NCI-H82 (cell line): ENCODE measurements at places on chromosomes 13 and 19.

DNA sequence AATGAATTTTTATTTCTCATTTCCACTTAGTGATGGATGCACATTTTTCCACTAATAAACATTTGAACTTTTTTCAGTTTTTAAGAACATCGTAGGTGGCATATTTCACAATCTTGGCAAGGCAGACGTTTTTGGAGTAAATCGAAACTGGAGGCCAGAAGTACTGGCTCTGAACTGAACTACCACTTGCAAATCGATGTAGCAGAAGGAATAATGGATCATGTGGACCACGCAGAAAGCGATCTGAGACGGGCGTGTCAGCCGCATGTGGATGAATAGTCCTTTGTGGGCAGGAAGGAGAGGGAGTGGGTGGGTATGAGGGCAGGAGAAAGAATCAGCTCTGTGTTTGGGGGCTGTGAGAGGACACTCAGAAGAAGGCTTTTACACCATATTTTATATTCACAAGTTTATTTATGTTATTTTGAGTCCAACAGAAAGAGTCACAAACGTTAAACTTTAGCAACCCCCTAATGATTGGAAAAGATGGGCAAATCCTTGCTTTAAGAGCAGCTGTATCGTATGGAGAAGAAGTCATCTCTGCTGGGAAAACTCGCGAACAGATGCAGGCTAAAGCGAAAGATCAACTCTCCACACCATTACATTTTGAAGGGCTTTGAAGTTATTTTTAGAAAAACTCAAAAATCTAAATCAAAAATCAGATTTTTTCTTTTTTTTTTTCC, 90.5 kb downstream of the COL4A2 start:
- DNase-seq = no peak

DNA sequence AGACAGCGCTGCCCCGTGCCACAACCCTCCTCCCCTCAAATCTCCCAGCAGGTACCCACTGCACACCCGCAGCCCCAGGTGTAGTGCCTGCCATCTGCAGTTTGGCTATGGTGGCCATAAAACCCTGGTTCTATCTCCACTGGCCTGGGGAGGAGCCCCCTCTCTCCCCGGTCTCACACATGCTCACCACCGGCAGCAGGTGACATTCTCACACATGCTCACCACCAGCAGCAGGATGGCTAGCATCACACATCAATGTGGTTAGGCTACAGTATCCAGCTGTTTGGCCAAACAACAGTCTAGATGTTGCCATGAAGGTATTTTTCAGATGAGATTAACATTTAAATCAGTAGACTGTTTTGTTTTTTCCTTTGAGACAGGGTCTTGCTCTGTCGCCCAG, 31.1 kb downstream of the ELL start:
- DNase-seq = no peak

DNA sequence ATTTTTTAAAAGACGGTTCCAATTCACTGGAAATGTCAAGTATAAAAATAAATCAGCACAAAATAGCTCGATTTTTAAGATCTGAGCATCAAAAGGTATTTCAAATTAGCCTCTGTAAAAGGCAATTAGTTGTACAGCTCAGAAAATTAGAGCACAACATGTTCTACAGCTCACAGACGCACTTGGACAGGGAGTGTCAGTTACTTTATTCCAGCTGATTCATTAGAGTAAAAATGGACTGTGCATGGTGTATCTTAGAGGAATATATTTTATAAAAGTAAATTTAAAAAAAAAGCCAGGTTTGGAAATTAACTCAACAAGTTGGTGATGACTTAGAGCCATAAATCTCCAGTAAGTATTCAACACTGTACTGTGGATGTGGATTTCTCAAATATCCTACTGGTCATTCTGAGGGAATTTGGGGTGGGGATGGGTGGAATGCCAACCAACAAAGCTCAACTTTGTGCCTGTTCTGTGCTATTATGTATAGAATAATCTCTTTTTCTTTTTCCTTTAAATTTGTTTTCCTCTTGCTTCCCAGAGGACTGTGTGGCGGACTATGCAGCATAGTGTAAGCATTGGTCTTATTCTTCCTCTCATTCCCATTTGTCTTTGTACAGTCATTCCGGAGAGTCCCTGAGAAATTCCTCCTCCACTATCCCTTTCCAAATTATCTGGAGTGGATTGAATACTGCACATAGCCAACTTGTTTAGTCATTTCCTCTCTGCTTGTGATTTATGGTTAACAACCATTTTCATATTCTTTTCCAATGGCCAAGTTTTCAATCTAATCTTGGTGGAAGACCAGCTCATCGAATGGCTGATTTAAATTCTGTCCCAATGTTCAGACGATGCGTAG, 169.3 kb downstream of the DCT start:
- no peak for DNase-seq

GRCh38 chr13:95880331-95880730, 172.9 kb downstream of the UGGT2 start:
- DNase-seq = no peak

DNA sequence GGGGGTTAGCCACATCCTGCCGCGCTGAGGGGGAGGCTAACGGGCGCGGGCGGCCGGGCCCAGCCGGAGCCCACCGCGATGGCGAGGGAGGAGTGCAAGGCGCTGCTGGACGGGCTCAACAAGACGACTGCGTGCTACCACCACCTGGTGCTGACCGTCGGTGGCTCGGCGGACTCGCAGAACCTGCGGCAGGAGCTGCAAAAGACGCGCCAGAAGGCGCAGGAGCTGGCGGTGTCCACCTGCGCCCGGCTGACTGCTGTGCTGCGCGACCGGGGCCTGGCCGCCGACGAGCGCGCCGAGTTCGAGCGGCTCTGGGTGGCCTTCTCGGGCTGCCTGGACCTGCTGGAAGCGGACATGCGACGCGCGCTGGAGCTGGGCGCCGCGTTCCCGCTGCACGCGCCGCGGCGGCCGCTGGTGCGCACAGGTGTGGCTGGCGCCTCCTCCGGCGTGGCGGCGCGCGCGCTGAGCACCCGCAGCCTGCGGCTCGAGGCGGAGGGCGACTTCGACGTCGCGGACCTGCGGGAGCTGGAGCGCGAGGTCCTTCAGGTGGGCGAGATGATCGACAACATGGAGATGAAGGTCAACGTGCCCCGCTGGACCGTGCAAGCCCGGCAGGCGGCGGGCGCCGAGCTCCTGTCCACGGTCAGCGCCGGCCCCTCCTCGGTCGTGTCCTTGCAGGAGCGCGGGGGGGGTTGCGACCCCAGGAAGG, 692 bp downstream of the RGS9BP start:
- DNase-seq = peak; percentile 54

DNA sequence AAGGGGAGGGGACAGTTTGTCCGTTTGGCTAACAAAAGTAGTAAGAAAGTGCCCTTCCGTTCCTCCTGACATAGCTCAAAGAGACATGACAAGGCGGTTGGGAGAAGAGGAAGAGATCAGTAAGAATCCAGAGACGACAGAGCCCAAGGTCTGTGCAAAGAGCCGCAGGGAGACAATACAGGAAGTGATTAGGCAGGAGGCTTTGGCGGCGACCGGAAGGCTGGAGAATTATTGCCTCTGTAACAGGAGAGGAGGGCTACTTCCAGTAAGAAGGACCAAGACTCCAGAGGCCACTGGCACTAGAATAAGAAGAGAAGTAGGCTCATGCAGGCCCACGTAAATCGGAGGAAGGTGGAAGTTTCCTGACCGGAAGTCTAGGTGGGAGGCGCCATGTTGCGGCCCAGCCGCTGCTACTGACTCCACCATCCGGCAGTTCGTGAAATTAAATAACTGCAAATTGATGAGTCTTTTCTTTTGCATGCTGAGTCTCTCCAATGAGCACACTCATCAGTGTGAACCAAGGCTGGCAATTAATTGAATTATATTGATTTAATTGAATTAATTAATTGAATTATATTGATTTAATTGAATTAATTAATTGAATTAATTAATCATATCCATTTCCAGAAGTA, 9.9 kb downstream of the RFX2 start:
- DNase-seq = no peak

- no peak for DNase-seq
These were observed 954.1 kb downstream of the UQCRFS1 start for GRCh38 chr19:28258829-28259228.

- no peak for DNase-seq
These were observed 10.8 kb downstream of the GPR183 start for GRCh38 chr13:99296398-99296797.

- DNase-seq = no peak
These were observed 76.9 kb downstream of the GADD45B start for GRCh38 chr19:2552859-2553258.

DNA sequence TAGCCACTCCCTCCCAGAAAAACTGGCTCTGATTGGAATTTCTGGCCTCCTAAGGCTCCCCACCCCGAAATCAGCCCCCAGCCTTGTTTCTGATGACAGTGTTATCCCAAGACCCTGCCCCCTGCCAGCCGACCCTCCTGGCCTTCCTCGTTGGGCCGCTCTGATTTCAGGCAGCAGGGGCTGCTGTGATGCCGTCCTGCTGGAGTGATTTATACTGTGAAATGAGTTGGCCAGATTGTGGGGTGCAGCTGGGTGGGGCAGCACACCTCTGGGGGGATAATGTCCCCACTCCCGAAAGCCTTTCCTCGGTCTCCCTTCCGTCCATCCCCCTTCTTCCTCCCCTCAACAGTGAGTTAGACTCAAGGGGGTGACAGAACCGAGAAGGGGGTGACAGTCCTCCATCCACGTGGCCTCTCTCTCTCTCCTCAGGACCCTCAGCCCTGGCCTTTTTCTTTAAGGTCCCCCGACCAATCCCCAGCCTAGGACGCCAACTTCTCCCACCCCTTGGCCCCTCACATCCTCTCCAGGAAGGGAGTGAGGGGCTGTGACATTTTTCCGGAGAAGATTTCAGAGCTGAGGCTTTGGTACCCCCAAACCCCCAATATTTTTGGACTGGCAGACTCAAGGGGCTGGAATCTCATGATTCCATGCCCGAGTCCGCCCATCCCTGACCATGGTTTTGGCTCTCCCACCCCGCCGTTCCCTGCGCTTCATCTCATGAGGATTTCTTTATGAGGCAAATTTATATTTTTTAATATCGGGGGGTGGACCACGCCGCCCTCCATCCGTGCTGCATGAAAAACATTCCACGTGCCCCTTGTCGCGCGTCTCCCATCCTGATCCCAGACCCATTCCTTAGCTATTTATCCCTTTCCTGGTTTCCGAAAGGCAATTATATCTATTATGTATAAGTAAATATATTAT, 6.1 kb downstream of the FOSB start:
- DNase-seq = no peak

GRCh38 chr13:21734961-21735360, 64.1 kb downstream of the FGF9 start:
- DNase-seq = no peak

DNA sequence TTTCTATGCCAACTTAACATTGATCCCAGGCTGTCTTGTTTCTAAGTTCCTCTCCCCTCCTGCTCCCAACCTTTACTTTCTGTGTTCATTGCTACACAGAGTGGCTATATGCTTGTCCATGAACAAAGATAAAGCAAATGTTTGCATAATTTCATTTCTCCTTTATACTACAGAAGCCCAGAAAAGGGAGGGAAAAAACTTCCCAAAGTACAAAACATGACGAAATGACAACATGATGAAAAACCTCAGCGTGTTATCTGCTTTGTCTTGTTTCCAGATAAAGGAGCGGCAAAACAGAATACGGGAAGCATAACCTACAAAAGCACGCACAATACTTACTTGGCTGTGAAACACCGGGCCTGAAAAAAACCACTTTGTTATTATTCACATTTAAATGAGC, 336.8 kb downstream of the DNAJC15 start:
- DNase-seq = no peak

DNA sequence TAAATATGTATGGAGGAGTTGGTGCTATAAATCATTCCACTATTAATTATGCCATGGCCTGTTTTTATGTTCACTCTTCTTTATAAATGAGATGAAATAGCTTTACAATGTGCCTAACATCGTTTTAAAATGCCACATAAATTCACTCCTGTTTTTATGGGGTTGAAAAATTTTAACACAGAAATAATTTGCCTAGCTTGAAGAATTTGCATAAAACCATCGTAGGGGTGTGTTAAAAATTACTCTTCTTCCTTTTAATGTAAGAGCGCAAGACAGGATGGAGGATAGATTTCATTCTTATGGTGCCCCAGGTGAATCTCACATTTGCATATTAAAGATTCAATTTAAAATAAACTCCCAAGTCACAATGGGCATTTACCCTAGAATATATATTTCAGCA, 447.8 kb downstream of the OXGR1 start:
- no peak for DNase-seq

DNA sequence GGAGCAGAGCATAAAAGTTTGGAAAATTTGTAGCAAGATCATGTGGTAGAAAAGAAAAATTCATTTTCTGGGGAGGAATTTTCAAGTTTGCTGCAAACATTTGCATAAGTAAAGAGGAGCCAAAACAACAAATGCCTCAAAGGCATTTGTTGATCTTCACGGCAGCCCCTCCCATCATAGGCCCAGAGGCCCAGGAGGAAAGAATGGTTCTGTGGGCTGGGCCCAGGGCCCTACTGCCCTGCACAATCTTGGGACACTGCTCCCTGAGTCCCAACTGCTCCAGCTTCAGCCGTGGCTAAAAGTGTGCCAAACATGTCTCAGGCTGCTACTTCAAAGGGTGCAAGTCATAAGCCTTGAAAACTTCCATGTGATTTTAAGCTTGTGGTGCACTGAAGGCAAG, 11.3 kb downstream of the LGALS13 start:
- DNase-seq = no peak

DNA sequence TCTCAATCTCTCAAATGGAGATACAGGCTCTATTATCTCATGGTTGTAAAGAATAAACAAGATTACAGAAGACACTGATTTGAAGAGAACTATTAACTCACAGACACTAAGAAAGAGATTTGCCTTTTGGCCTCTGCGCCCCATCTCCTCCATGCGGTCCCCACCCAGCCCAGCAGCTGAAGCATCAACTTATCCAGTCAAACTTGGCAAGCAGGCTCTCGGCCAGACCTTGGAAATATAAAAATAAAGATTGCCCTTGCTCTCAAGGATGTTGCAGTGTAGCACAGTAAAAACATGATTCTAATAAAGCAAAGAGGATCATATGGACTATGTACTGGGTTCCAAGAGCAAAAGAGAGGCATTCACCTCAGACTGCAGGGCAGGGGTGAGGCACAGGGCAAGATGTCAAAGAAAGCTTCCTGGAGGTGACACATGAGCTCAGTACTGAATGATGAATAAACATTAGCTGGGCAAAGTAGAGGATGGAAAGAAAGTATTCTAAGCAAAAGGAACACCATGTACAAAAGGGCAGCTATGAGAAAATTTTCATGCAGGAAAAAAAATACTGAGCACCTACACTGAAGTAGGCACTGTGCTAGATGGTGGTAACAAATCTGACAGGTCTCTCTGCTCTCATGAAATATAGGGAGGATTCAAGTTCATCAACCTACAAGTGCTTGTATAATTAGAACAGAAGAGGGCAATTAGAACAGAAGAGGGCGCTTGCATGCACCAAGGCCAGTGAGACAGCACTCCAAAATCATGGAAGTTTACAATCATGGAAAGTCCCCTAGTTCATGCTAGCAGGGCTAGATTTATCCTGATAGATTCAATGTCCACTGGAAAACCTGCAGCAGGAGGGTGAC, 85.0 kb downstream of the SACS start:
- no peak for DNase-seq

- DNase-seq = no peak
These were observed 28.4 kb downstream of the DIAPH3 start for GRCh38 chr13:60135344-60135743.
